Right renal cortex interstitium (tissue), 3 donors: ENCODE measurements at places on chromosomes 11 and 22.

DNA sequence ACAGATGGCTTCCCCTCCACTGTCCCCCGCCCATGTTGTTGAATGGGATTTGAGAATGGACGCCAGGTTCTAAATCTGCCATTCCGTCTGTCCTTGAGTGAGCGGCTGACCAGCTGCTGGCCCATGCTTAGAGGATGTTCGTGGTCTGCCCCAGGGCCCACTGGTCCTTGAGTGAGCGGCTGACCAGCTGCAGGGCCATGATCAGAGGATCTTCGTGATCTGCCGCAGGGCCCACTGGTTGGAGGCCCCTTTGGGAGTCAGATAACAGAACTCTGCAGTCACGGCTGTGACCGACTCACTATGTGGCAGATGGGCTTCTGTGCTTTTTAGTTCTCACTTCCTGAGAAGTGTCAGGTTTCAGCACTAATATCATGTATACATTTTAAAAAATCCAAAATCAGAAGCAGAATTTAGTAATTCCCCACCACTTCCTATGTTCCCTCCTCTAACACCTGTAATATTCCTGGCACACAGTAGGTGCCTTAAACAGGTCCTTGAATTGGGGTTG lies 54.1 kb downstream of the MICAL3 start:
- no peak for DNase-seq

- no peak for DNase-seq
These were observed 7.4 kb upstream of the ZBTB44 start for GRCh38 chr11:130322126-130322525.

GRCh38 chr11:100403816-100404215 lies 283.3 kb upstream of the ARHGAP42 start:
- no peak for DNase-seq

DNA sequence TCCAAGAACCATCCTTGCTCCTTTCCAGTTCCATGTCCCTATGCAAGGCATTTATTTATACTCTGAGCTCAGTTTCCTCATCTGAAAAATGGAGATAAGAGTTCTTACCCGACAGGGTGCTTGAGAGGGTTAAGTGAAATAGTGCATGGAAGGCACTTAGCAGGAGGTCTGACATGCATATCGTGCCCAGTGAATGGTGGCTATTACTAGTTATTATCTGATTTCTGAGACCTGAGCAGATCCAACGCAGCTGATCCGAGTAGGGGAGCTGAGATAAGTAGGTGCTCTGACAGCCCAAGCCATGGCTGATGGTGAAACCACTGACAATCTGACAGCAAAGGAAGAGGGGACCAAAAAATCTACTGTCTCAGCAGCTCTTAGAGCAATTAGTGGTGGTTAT lies 24.9 kb downstream of the NAV2 start:
- DNase-seq = no peak

GRCh38 chr22:22817468-22818201 lies 70.0 kb upstream of the IGLL5 start:
- DNase-seq = no peak

- no peak for DNase-seq
These were observed 725.0 kb downstream of the METTL15 start for GRCh38 chr11:28833169-28833568.

GRCh38 chr22:19619144-19620009 lies 94.9 kb upstream of the SEPTIN5 start:
- DNase-seq = no peak

DNA sequence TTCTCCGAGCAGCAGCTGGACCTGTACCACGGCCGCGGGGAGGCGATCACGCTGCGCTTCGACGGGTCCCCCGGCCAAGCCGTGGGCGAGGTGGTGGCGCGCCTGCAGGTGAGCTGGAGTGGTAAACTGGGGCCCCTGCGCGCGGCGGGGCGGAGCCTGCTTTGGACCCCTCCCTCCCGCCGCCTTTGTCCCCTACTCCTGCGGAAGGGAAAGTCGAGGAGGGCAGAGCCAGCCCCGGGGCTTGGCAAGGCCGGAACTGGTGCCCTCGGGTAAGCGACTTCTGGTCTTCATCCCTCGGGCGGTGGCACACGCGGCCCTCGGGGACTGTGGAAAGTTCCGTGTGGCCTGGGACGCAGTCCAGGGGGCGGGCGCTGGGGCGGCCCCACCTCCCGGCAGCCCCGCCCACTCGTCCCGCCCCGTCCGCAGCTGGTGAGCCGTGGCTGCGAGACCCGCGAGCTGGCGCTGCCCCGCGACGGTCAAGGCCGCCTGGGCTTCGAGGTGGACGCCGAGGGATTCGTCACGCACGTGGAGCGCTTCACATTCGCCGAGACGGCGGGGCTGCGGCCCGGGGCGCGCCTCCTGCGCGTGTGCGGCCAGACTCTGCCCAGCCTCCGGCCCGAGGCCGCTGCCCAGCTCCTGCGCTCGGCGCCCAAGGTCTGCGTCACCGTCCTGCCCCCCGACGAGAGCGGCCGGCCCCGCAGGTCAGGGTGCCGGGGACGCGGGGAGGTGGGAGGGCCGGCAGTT lies 9.2 kb downstream of the SIPA1 start:
- no peak for DNase-seq

GRCh38 chr11:46072172-46072964 lies 48.9 kb downstream of the PHF21A start:
- DNase-seq = no peak

- DNase-seq = no peak
These were observed 11.7 kb upstream of the KAT5 start for GRCh38 chr11:65700399-65700798.

DNA sequence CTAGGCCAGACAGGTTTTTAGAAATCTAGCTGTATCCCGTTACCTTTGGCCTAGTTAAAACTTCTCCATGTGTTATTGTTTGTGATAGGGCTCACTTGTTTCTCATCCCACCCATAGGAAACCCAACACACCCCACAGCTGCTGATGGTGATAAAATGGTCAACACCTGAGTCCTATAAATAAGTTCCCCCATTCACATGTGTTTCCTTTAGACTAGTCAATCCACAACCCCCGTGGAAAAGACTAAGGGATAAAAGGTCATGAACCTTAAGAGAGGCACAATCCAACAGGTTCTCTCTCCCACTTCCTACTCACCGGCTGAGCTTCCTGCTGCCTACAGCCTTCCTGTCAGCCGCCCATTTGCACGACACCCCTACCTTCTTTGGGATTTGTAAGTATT lies 768.4 kb downstream of the JRKL start:
- DNase-seq = no peak

DNA sequence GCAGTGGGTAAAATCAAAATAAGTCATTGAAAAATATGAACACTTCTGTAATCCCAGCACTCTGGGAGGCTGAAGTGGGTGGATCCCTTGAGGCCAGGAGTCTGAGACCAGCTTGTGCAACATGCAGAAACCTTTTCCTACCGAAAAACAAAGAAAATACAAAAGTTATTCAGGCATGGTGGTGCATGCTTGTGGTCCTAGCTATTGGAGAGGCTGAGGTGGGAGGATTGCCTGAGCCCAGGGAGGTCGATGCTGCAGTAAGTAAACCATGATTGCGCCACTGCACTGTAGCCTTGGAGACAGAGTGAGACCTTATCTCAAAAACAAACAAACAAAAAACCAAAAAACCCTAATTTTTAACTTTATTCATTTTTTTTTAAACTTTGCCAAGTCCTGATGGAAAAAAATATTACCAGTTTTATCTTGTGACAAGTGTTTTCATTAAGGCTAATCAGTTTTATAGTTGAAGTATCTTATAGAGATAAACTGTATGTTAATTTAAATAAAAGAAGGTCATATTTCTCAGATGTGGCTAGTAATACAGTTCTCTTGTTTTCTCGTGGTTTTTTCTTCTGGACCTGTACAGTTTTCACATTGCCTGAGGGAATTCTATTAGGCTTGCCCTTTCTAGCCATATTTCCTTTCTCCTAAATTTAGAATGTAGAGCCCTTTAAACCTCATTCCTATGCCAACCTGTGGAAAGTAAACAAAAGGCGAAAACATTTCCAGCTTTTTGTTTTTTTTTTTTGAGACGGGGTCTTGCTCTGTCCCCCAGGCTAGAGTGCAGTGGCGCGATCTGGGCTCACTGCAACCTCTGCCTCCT lies 9.4 kb downstream of the HIPK3 start:
- DNase-seq = no peak

DNA sequence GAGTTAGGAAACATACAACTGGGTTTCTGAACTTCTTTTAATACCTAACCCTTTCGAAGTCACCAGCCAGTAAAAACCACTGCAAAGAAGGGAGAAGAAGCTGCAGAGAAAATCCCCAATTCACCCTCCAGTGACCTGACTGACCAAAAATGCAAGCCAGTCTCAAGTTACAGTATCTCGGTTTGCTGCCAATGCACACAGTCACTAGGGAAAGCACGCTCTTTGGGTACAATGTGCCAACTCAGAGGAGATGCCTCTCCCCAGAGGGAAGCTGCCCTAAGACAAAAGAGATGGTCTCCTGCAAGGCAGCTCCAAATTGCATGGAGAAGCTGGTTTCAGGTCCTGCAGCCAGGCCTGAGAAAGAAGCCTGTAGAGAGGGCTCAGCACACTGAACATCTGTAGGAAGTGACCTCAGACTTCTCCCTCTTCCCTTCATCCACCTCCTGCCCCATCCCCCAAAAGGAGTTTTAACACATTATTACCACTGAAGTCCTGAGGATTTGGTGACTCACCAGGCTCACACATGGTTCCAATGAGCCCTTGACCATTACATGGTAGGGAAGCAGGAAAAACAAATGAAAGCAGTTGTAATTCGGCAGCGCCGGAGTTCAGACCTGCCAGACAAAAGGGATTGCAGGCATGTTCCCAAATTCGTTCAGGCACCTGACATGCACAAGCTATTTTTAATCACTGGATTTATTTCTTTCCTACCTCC lies 90.1 kb downstream of the ETS1 start:
- DNase-seq = no peak

GRCh38 chr11:101458161-101458560 lies 125.6 kb downstream of the TRPC6 start:
- no peak for DNase-seq

- no peak for DNase-seq
These were observed at the start of gene SLC1A2 for GRCh38 chr11:35419184-35419829. Gene SLC1A2 (minus strand): TSS chr11:35419558. CDS start chr11:35418966, 592 bp downstream.

- DNase-seq = no peak
These were observed 22.4 kb downstream of the DGAT2 start for GRCh38 chr11:75790986-75791385.

GRCh38 chr11:123431619-123432018 lies 1.6 kb downstream of the GRAMD1B start:
- no peak for DNase-seq

DNA sequence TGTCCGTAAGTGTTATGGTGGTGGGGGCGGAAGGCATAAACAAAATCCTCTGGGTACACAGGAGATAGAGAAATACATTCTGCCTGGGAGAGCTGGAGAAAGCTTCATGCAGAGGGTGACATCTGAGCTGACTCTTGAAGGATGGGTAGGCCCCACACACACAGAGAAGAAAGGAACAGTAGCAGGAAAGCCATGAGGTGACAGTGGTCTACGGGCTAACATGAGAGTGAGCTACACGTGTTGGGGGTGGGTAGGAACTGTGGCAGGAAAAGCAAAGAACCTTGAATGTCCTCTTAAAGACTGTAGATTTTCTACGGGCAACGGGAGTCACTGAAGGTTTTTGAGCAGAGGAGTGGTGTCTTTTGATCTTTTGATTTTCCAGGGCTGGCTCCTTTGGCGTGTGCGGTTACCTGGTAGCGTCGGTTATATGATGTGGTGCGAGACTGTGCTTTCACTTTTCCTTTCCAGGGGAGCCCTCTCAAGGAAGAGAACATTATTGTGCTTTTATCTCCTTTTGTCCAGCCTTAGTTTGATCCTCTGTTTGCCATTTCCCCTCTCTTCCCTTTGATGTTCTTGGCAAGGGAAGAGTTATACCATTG lies 39.7 kb downstream of the ADAMTS8 start:
- DNase-seq = no peak

DNA sequence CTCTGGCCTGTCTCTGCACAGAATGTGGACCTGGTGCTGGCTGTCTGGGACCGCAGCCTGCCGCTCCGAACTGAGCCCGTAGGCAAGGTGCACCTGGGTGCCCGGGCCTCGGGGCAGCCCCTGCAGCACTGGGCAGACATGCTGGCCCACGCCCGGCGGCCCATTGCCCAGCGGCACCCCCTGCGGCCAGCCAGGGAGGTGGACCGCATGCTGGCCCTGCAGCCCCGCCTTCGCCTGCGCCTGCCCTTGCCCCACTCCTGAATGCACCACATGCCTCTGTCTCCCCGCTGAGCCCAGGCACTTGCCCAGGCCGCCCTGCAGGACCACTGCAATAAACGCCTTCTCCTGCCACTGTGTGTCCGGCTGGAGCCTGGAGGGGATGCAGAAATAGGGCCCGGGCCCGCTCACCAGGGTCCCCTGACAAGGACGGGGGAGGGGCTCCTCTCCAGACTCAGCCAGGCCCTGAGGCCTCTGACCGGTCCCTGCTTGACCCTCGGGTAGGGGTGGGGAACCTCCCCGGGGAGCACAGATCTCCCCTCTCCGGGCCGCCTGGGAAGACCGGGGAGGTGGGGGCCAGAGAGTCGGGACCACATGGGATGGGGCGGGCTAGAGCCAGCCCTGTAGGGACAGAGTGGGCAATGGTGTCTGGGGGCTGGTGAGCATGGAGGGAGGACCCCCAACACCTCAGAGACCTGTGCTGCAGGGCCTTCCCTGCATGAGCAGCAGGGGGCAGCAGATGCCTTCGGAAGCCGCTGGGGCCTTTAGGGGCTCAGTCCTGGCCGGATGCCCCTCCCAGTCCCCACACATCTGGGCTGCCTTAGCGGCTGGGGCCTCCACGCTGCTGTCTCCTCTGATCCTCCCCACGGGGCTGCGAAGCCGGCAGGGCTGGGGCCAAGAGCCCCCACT lies 1.4 kb upstream of the TNNI2 start:
- peak; percentile 44 for DNase-seq
